ENCODE measurements at places on chromosomes 12 and 14. TPM values are rescaled to one million over a fixed set of nuclear protein-coding genes. Genes with fewer than 3 reads are reported as not detected.

DNA sequence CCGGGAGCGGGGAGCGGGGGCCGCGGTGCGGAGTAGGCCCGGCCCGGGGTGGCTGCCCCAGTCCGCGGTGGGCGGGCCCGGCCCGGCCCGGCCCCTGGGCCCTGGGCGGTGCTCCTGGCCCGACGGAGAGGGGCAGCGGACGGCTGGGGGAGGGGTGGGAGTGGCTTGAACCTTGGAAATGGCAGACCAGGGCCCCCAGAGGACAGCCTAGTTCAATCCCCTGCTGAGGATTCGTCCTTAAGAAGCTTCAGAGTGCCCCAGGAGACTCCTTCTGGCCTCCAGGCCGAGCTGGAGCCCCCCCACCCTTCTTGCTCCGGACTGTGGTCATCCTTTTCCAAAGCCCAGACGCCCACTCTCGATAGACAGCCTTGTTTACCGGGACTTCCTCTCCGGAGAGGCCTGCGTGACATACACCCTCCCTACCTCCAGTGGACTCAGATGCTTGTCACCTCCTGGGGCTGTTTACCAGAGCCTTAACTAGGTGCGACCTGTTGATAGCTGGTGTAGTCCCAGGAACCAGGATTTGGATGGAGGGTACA is 458 bp downstream of the KHNYN start:
- no peak for DNase-seq

The GALNT4 gene
- total RNA-seq: 16.3 TPM

- no peak for DNase-seq
Measured at GRCh38 chr14:93676416-93676958, 111.8 kb downstream of the PRIMA1 start.

DNA sequence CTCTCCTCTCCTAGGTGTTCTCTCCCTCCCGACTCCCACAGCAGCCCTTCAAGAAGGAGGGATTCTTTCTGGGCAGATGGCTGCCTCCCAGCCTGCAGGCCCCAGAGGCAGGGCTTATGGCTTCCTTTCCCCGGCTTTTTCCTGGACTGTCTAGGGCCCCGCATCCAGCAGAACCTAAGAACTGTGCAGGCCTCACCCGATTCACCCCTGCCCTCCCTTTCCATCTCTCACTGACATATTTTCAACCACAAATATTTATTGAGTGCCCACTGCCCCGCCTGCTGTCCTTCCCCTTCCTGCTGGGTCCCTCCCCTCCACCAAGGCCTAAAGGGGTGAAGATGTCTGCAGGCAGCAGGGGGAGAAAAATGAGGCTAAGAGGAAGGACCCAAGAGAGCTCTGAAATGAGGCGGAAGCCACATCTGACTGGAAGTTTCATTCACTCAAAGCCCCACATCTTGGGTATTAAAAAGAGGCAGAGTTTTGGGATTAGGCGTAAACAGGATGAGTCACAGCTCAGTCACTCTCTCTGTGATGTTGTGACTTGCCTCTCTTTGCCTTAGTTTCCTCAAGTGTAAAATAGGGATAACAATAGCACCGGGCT is 2.9 kb downstream of the SCNN1A start:
- DNase-seq: no peak

The GZMB gene
- 217 TPM for total RNA-seq

DNA sequence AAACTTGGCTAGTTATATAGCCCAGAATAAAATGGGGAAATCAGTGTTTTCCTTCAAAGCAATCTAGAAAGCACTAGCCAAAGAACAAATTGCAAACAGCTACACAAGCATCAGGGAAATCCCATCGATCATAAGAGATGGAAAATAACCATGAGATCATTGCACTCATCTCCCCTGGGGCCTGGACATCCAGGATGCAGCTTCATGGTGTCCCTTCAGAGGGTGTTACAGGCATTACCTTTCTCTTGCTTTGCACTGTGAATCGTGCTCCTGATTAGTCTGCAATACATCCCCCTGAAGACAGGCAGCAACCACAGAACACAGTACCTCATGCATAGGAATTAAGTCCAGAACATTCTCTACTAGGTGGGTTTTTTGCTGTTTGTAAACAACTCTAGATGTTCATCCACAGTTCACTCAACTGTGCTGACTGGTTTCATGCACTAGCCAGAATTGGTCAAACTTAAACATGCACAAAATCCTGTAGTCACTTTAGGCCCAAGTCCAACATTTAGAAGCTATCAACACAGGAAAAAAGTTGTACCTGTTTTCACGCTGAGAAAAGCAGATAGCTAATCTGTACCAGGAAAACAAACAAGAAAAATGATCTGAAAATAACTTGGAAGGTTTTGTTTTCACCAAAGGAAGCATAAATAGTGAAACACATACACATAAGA is 120.1 kb downstream of the ZFP36L1 start:
- DNase-seq: no peak

DNA sequence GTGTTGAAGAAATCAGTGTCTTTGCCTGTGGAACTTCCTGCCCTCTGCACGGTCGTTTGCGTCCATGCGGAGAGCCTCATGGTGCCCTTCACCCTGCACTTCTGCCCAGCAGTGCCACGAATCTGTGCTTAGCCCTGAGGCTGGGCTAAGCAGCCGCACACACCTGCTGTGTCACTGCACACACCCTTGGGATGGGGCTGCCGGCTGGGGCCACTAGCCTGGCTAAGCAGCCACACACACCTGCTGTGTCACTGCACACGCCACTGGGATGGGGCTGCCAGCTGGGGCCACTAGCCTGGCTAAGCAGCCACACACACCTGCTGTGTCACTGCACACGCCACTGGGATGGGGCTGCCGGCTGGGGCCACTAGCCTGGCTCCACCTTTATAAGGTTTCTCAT is 188.5 kb downstream of the KIF26A start:
- DNase-seq: no peak

The PTPRB gene
- total RNA-seq: not detected

- DNase-seq: no peak
Measured at GRCh38 chr14:41830714-41831406, 224.2 kb downstream of the LRFN5 start.

DNA sequence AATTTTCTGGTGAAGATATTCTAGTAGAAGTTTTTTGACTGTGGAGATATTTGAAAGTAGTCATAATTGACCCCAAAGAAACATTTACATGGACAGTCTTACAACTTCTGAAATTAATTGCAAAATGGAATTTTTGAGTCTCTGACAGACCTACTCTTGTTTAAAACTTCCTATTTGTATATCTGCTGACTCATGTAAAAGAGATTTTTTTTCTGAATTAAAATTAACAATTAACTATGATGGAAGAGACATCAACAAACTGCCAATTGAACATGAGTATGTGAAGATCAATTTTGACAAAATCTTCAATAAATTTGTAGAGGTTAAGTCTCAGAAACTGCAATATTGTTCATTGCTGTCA is 108.5 kb upstream of the MAX start:
- no peak for DNase-seq

The SEC23A gene
- total RNA-seq: 66.2 TPM

GRCh38 chr12:4108803-4109345 is 164.7 kb upstream of the CCND2 start:
- no peak for DNase-seq

DNA sequence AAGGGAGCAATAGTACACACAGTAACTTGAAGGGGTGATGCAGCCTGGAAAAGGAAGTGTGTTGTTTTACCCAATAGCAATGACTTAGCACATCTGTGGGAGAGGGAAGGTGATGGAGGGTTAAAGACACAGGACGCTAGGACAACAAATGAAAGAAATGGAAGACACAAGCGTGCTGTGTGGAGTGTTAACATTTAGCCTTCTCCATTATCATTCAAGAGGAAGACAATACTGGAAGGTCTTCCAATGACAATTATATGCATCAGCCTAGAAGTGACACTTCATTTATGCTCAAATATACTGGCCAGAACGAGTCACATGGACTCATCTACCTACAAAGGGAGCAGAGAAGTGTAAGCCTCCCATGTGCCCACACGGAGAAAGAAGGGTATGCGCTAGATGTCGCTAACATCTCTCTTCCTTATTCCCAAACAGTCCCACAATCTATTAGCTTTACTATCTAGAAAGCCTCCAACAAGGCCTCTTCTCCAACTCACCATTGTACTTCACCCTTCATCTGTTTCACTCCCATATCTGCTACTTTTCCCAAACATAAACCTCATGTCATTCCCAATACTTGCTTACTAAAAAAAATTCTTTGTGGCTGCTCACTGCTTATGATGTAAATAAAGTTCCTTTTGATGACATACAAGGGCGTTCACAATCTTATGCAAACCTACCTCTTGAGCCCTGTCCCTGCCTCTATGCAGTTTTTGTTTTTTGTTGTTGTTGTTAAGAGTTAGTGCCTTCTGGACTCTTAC is 20.3 kb downstream of the PPM1H start:
- no peak for DNase-seq

- DNase-seq: no peak
Measured at GRCh38 chr12:78115889-78116288, 285.2 kb downstream of the NAV3 start.

- DNase-seq: no peak
Measured at GRCh38 chr14:91899213-91899612, 31.9 kb upstream of the TC2N start.

DNA sequence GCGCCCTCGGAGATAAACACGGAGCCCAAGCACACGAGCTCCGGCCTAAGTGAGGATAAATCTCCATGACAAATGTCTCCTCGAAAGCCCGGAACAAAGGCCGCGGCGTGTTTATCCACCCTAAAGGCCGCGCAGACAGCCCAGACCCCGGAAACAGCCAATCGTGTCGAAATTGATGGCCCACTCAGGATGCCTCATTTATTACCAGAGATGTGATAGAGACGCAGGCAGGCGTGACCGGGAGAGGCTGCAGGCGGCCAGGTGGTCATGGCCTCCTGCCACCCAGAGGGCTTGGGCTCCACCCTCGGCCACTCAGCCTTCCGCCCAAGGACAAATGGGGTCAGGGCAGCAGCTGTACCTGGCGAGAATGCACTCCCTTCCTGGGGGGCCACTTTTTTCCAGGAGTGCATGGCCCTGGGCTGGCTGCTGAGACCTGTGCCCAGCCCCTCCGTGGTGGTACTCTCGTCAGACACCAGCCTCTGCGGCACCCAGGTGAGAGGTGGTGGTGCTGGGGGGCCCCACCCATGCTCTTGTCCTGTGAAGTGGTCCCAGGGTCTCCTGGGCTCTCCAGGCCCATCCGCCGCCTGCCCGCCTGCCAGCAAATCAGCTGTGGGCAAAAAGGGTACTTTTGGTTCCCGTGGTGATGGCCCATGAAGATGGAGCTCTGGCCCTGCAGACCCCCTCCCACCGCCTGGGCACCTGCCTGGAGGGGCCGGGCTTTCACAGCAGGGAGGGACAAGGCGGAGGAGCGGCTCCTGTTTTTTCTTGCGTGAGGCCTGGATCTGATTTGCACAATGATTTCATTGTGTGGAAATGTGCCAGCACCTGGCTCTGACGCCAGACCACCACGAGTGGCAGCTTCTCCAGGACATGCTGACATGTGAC is 211.5 kb upstream of the C14orf180 start:
- no peak for DNase-seq

The LMNTD1 gene
- total RNA-seq: not detected

The FLVCR2 gene
- 5.0 TPM for total RNA-seq

DNA sequence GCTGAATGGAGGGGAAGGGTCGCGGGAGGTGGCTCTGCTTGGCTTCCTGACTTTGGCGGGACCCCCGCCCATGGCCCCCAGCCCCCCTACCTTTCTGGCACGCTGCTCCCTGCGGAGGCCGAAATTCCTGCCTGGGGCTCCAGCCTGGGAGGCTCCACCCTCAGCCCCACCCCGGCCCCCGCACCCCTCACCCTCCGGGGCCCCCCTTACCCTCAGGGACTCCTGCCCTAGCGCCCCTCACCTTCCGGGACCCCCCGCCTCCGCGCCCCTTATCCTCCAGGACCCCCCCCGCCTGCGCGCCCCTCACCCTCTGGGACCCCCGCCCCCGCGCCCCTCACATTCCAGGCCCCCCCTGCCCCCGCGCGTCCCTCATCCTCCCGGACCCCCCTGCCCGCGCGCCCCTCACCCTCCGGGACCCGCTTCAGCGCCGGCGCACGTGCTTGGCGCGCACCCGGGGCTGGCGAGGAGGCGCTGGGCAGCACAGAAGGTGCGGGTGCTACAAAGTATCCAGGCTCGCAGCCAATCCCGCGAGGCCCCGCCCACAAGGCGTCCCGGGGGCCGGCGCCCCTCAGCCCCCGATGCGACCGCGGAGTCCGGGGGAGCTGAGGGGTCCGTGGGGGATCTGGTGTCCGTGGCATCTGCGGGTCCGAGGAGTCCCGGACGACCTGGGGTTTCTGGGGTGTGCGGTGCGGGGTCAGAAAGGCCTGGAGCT is at the start of gene ANHX:
Gene ANHX, minus strand, starts transcription at position 477 of the 712 bp plus-strand sequence. CDS start 1,521 bp downstream, outside the sequence.
- DNase-seq: no peak

The SERPINA9 gene
- total RNA-seq: not detected

DNA sequence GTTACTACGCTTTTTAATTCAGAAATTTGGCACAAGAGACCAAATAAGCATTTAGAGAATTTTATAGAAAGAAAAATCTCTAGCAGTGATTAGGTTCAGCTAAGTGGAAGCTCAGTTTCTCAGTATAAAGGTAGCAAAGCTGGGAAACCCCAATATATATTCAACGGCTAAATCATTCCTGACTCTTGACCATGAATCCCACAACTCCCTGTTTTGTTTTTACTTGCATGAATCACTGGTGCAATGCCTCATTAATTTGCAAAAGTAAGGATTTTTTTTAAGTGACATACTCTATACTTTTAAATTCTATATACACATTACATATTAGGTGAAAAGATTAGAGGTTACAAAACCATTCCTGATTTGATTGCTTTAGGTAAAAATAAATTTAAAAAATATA is 74.3 kb upstream of the PLEKHG7 start:
- no peak for DNase-seq

DNA sequence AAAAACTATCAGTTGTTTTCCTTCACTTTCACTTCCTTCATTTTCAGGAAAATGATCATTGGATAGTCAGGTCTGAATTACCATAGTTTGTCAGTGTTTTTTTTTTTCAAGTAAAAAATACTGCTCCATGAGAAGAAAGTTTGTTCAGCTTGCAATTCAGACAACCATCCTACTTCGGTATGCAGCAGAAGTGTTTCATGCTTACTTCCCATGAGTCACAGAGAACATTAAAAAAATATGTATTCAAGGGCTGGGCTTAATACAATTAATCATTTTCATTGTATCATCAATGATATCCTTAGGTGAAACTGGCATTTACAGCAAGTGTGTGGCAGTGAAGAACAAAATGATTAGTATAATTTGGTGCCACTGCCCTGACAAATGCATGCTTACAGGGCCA is 21.6 kb downstream of the PYM1 start:
- no peak for DNase-seq

Data from activated naive CD8-positive, alpha-beta T cell treated with anti-CD3 and anti-CD28 coated beads, Interleukin-2, amount 10 ng/mL, durations not matched to agents 7 days and 5 days (primary cell).